ENCODE measurements at places on chromosomes 16 and 17.

GRCh38 chr17:10385871-10386270, 13.1 kb upstream of the MYH13 start:
- DNase-seq, result no peak

DNA sequence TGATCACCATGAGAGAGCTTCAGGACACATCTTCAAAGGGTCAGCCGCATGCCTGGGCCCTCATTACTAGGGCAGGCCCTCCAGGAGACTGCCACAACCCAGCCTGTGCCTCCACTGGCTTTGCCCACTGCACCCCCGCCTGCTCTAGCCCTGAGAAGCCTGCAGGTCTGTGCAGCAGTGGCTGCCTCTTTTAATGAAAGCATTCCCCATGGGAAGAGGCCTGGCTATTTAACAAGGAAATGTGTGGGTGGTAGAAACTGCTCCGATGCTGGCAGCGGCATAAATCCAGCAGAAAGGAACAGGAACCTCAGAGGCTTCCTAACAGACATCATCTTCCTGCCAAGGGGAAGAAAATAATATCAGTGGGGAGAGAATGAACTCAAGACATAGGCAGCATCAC, 375 bp upstream of the KRT32 start:
- no peak for DNase-seq

DNA sequence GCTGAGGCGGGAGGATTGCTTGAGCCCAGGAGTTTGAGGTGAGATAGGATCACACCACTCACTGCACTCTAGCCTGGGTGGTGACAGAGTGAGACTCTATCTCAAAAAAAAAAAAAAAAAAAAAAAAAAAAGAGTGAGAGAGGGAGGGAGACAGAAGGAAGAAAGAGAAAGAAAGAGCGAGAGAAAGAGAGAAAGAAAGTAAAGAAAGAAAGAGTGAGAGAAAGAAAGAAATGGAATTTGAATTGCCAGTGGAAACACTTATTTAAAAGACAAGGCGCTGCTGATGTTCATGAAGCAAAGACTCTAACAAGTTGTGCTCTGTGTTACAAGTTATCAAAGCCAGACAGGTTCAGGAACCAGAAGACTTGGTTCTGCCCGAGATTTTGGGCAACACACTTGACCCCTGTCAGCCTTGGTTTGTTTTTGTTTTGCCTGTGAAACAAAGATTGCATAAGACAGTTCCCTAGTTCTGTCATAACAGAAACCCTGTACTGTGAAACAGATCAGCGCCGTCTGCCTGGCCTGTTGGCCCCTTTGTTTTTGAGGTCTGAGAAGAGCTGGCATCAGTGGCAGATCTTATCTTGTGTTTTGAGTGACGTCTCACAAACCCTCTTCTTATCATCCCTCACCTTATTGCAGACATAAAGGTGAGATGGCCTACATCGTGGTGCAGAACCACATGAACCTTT, 55.4 kb upstream of the ENDOV start:
- DNase-seq, result no peak

GRCh38 chr17:40017422-40018080, 2.3 kb downstream of the CSF3 start:
- DNase-seq, result no peak

DNA sequence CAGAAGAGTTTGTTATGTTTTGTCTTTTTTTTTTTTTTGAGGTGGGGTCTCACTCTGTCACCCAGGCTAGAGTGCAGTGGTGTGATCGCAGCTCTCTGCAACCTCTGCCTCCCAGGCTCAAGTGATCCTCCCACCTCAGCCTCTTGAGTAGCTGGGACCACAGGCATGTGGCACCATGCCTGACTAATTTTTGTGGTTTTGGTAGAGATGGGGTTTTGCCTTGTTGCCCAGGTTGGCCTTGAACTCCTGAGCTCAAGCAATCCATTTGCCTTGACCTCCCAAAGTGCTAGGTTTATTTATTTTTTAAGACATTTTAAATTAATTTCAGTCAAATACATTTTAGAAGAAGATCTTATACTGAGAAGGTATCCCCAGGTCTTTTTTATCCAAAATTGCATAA, 366.7 kb downstream of the KCNJ2 start:
- no peak for DNase-seq

GRCh38 chr17:40794466-40794865, 5.3 kb downstream of the KRT28 start:
- DNase-seq, result no peak

DNA sequence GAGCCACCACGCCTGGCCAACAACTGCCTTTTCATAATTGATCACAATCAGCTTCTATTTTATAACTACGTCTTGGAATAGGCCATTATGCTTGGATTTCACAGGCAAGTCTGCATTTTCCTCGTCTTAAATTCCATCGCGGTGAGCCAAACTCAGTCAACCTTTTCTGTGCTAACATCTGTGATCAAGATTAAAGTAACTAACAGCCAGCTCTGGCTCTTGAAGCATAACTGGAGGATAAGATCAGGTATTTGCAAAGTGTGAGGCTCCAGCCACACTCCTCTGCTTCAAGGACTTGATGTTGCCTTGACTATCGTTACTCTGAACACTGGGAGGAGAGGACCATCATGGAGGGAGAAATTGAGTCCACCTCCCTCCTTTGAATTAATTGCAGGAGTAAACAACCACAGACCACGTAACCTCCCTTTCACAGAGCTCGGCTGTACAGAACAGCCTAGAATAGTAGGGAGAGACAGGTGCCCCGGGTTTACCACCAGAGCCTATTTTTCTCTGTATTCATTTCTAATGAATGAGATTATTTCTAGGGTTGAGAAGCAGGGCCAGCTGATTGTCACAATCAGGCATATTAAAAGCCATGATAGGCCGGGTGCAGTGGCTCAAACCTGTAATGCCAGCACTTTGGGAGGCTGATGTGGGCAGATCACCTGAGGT, 143.0 kb downstream of the XYLT1 start:
- DNase-seq, result no peak

Measured in stimulated activated CD4-positive, alpha-beta T cell treated with anti-CD3 and anti-CD28 coated beads, Interleukin-12 subunit alpha, Interleukin-12 subunit beta, amount 100 ng/mL, for 24 hours (primary cell).